ENCODE measurements at places on chromosomes 13 and 19.

GRCh38 chr13:25967144-25967543, 84.7 kb downstream of the SHISA2 start:
- DNase-seq: no peak

DNA sequence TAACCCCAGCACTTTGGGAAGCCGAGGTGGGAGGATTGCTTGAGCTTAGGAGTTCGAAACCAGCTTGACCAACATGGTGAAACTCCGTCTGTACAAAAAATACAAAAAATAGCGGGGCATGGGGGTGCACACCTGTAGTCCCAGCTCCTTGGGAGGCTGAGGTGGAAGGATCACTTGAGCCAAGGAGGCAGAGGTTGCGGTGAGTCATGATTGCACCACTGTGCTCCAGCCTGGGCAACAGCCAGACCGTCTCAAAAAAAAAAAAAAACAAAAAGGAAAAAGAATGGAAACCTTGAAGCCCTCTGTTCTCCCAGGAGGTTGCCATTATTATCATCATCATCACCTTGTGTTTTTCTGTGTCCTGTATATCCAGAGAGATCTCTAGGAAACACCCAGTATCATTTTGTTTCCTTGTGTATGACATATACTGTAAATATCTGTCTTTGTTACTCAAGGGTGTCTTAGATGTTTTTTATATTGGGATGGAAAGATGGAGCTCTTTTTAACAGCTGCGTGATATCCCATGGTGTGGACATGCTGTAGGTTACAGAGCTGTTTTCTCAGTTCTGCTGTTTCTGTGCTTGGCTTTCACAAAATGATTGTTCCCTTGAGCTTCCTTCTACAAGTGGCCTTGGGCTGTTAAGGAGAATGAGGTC, 11.8 kb downstream of the CHAF1A start:
- DNase-seq: no peak

DNA sequence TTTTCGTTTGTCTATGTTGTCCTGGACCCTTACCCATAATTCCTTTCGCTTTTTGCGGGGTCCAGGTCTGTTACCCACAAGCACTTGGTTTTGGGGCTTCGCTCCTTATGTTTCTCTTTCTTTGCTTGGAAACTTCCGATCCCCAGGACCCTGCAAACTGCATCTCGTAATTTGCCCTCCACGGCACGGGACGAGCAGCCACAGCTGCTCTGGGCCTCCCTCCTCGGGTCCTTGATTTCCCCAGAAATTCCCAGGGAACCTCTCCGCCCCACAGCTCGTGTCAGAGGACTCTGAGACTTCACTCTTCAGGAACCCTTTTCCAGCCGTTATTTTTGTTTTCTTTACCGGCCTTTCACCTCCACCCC, 599 bp downstream of the SNRNP70 start:
- no peak for DNase-seq

GRCh38 chr13:114058051-114058867, 74.2 kb downstream of the RASA3 start:
- DNase-seq: no peak

DNA sequence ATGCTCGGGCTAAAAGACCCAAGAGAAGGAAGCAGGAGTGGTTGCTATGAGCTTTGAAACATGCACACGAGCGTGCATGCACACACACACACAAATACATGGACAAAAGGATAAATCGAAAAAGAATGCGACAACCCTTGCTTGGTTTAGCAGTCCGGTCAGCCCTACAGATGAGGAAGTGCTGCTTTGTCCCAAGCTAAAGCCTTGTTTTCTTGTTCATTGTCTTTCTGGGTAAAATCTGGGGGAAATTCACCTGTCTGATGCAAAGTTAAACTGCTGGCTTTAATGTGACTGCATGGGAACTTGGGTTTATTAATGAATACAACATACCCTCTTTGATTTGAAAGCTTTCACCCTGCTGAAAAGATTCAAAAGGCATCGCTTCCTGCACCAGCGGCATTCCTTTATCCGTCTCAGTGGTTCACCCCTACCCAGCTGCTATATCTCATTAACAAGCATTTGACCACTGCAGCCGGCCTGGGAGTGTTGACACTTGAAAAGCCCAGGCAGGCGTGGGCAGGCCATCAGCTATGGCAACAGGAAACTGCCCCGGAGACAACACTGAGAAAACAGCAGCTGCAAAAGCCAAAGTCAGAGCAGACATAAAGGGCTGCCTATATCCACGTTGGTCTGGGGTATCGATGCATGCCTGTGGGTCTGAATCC, 301.7 kb downstream of the NDFIP2 start:
- DNase-seq: peak; percentile 8
